HTR-8/SVneo (cell line): ENCODE measurements at places on chromosomes 2 and 18.
A peak's percentile ranks its signal among the peaks of the same experiment; 100 is the strongest.

GRCh38 chr2:142307616-142308115, 176.8 kb upstream of the LRP1B start:
- DNase-seq: no peak

GRCh38 chr18:39230086-39230803, 1664.6 kb upstream of the CELF4 start:
- DNase-seq: no peak

DNA sequence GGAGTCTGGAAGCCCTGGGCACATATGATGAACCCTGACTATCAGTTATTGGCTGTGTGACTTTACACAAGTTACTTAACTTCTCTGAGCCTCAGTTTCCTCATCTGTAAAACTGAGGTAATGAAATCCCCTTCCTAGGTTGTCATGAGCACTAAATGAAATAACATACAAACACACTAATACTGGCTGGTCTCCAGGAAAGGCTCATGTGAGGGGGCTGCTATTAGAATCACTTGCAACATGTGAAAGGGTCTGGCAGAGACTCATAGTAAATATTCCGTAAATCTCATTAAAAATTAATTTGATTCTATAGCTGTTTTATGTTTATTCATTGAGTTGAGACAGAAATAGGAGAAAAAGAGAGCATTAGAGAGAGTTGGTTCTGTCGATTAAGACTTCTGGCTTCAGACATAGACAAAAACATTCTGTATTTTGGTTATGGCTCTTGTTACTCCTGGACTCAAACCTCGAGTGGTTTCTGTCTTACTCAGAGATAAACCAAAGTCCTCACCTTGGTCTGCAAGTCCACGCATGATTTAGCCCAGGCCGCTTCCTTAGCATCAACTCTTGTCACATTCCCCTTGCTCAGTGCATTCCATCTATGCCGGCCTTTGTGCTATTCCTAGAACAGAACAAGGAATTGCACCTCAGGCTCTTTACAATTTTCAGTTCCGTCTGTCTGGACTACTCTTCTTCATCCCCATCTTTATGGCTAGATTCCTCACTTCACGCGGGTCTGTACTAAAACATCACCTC, 139.1 kb downstream of the NXPH2 start:
- no peak for DNase-seq

- no peak for DNase-seq
These were observed 484.3 kb downstream of the PTPRM start for GRCh38 chr18:8051453-8051852.

- no peak for DNase-seq
These were observed 5.8 kb upstream of the CCDC88A start for GRCh38 chr2:55425431-55425831.

DNA sequence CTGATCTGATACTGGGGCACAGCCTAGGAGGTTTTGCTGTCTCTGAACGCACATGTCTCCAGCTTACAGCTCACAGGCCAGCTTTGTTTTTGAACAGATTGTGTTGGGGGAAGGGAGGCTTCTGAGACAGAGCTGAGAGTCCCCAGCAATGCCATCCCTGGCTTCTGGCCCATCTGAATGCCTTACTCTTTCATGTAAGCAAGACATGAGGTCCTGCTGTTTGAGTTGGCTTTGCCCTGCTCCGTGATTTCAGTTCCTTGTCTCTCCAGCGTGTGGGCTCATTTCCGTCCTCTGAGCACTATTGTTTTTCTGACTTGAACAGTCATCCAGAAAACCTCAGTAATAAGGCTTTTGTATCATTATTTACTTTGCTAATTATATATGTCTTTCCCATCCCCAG, 194.9 kb upstream of the TNP1 start:
- no peak for DNase-seq

- no peak for DNase-seq
These were observed 108.8 kb downstream of the LPIN1 start for GRCh38 chr2:11855064-11855760.

DNA sequence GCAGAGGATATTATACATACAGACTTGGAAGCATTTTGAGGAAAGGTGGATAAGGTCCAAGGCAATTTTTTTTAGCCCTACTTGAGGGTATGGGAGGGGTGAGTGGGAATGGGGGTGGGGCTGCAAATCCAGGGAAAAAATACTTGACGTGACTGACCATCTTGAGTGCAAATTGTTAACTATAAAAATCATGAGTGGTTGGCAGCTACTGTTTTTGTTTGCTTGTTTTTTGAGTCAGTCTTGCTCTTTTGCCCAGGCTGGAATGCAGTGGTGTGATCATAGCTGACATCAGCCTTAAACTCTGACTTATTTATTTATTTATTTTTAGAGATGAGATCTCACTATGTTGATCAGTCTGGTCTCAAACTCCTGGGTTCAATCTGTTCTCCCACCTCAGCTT, 458.8 kb downstream of the PIK3C3 start:
- DNase-seq: no peak

GRCh38 chr2:182586426-182586825, 129.6 kb upstream of the DNAJC10 start:
- no peak for DNase-seq

GRCh38 chr18:78090584-78090983, 840.9 kb downstream of the GALR1 start:
- DNase-seq: no peak

DNA sequence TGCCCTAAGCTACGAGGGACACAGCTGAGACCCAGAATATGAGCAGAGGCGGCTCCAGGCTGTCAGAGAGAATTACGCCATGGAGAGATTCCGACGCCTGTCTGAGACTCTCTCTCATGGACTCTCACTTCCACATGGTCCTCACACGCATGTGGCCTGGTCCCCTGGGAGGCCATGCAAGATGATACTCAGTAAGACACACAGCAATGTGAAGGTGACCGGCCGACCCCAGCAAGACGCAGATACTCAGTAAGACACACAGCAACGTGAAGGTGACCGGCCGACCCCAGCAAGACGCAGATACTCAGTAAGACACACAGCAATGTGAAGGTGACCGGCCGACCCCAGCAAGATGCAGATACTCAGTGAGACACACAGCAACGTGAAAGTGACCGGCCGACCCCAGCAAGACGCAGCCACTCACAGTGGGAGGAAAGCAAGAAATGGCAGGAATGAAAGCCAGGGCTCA, 400.8 kb upstream of the MYT1L start:
- no peak for DNase-seq

GRCh38 chr2:26394694-26395093, 7.0 kb upstream of the DRC1 start:
- DNase-seq: no peak

DNA sequence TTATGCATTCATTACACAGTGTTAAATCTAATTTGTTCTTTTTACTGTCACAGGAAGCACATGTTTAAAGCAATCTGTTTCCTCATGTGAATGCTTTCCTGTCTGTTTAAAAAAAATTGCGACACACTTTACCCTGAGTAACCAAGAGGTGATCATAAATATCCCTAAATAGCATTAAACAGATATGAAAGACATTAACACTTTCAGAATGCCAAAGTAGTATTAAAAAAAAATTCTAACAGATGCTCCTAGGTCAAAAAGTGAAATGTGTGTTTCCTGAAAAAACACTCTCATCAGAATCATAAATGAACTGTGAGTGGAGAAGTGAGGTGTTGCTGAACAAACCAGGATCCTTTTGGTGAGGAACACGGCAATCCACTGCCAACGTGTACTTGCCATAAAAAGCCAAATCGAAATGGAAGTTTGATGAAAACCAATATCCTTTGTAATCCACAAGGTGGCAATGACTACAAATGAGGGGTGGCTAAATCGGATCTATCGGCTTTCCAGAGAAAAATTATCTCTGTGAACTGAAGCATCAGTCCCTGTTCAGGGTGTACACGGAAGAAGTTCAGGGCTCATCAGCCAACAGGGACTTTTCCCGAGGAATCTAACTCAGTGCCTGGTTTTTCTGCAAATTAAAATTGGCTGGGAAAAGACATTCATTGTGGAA, 248.9 kb downstream of the TCF4 start:
- no peak for DNase-seq

GRCh38 chr2:108268001-108268400, 20.7 kb upstream of the SULT1C2 start:
- no peak for DNase-seq

GRCh38 chr2:182280118-182280517, 146.7 kb downstream of the PDE1A start:
- peak; percentile 8 for DNase-seq

DNA sequence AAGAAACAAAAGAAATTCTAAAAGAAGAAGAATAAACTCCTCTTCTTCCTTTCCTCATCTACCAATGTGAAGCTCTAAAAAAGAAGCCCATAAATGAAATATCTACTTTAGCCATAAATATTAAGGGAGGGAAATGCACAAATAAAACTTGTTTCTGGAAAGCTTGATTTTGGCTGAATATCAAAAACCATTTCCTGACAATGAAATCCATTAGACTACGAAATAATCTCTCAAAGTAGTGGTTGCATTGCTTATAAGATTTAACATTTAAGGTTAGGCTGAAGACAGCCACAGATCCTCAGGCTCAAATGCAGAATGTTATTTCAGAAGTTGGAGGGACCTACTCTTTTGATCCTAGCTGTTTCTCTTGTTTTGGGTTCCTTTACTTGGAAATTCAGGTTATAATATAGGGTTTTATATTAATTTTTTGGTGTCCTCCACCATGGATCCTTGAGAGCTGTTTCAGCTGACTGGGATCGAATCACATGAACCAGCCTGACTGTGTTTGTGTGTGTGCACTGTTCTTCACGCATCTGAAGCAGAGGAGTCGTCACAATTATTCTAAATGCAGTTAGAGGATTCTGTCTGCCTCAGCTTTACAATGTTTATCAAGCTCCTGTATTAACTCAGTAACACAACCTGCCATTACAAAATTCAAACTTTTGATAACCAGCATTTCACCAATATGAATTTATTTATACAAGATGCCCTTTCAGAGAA, 474.8 kb downstream of the ARHGAP15 start:
- DNase-seq: no peak

GRCh38 chr2:220556658-220557057, 929.2 kb downstream of the SLC4A3 start:
- no peak for DNase-seq

DNA sequence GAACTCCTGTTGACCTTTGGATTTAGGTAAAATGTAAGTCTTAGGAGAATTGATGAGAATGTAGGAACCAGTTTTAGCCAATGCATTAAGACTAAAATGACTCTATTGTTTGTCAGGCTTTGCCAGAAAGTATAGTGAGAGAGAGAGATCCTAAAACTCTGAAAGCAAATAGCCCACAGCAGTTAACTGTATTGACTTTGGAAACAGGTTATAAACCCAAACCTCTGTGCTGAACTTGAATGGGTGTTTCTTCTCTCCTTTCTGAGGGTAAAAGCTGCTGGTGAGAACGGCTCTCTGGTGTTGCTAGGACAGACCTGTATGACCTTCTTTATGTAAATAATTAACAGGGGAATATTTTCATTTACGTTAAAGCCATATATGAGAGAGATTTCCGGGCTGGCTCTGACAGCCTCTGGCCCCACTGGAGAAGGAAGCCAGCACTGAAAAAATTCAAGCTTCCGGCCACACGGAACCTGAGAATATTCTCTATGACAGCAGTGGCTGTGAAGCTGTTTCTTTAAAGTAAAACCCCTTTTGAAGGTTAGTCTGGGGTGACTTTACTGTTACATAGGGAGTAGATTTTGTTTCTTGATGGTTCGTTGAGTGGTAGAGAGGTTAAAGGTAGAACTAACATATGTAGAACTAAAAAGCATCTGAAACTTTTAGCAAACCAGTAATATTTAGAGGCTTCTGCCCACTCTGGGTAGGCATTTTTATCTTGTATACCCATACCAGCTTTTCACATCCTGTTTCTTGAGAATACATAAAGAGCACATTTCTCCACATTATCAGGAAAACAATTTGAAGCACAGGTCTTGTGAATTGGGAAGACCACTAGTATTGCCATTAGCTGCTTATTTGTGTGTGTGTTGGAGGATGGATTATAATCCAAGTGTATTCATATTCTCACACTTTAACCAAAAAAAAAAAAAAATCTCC, 123.8 kb downstream of the SPTBN1 start:
- DNase-seq: no peak

- DNase-seq: no peak
These were observed 39.8 kb upstream of the DNMT3A start for GRCh38 chr2:25381502-25381901.

DNA sequence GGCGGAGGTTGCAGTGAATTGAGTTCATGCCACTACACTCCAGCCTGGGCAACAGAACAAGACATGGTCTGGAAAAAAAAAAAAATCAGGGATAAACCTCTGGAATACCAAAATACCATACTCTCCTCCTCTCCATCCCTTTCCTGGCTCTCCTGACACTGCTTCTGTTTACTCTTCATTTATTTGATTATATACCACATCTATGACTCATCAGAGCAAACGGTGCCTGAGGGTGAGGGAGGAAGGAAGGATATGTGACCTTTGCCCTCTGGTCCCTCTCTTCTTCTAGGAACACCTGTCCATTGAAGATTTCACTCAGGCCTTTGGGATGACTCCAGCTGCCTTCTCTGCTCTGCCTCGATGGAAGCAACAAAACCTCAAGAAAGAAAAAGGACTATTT, 30.0 kb downstream of the VIL1 start:
- DNase-seq: peak; percentile 36

- DNase-seq: peak; percentile 41
These were observed 89.2 kb downstream of the ZNF516 start for GRCh38 chr18:76405681-76406356.

DNA sequence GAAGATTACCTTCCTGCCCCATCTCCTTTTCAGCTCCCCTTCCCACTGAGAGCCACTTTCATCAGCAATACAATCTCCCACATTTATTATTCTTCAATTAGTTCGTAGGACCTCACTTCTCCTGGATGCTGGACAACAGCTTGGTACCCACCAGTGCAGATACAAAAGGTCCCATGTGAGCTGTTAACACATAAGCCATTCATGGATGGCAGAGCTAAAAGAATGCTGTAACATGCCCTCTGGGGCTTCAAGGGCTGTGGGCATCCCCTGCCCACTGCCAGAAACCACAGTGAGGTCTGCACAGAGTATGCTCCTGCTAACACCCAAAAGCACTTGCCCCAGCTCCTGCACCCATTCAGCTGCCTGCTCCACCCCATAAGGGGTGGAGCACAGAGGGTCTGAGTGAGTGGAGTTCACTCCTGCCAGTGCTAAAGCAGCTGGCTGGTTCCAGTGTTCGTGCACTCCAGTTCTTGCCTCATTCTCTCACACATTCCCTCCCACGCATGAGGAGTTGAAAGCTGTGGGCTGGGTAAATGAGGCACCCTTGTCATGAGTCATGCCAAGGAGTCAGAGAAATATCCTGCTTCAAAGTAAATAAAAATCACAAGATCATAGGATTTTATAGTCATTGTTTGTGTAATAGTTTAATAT, 305.9 kb upstream of the TMEFF2 start:
- DNase-seq: peak; percentile 46

DNA sequence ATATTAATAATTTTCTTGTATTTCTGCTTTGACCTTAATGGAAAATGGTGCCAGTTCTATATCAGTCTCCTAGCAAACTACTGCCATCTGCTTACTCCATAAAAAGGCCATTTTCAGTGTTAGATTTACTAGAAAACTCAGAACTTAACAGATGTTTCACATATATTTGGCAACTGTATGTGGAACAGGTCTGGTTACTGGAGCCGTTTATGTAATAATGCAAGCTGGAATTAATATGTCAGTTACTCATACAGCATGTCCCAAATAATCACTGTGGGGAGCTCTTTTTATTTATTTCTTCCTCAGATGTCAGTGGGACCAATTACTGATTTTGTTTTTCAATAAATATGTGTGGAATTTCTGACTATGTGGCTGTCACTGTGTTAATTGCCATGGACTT, 1247.6 kb downstream of the CNTNAP5 start:
- DNase-seq: no peak

- no peak for DNase-seq
These were observed 27.1 kb upstream of the IHH start for GRCh38 chr2:219087848-219088247.

- no peak for DNase-seq
These were observed 41.3 kb downstream of the HDLBP start for GRCh38 chr2:241274127-241274526.

GRCh38 chr2:238169048-238169707, 10.4 kb downstream of the ERFE start:
- DNase-seq: no peak
